ENCODE measurements at places on chromosomes 5 and 9.

- DNase-seq, result no peak
Measured at GRCh38 chr5:96113170-96113939, 151.7 kb upstream of the ELL2 start.

DNA sequence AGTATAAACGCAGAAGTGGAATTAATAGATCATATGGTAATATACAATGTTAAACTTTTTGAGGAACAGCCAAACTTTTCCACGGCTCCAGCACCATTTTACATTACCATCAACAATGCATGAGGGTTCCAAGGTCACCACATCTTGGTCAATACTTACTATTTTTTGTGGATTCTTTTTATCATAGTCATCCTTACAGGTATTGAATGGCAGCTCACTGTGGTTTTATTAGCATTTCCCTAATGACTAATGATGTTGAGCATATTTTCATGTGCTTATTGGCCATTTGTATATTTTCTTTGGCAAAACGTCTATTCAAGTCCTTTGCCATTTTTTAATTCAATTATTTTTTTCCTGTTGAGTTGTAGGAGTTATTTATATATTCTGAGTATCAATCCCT, 14.1 kb upstream of the RAPGEF6 start:
- DNase-seq, result no peak

GRCh38 chr5:39475881-39476842, 51.4 kb upstream of the DAB2 start:
- no peak for DNase-seq

DNA sequence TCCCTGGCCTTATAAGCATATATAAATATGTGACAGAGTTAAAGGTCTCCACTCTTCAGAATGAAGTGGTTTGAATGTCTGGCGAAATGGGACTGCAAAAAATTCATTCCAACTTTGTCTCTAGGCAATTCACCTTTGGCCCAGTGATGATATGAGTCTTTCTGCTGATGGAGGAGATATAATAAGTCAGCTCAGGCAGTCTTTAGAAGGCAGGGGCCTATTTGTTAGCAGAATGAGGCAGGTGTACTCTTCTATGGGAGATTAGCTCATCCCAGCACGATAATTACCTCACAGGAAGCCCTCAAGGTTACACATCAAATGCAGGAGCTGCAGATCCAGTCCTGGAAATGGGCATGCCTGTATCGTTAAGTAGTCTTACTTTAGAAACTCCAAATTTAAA, 300.5 kb downstream of the NR2F1-AS1 start:
- DNase-seq, result no peak

- DNase-seq, result no peak
Measured at GRCh38 chr9:33375238-33375840, 27.0 kb downstream of the AQP7 start.

GRCh38 chr9:114849450-114849849, 43.6 kb upstream of the TNFSF15 start:
- DNase-seq, result no peak

DNA sequence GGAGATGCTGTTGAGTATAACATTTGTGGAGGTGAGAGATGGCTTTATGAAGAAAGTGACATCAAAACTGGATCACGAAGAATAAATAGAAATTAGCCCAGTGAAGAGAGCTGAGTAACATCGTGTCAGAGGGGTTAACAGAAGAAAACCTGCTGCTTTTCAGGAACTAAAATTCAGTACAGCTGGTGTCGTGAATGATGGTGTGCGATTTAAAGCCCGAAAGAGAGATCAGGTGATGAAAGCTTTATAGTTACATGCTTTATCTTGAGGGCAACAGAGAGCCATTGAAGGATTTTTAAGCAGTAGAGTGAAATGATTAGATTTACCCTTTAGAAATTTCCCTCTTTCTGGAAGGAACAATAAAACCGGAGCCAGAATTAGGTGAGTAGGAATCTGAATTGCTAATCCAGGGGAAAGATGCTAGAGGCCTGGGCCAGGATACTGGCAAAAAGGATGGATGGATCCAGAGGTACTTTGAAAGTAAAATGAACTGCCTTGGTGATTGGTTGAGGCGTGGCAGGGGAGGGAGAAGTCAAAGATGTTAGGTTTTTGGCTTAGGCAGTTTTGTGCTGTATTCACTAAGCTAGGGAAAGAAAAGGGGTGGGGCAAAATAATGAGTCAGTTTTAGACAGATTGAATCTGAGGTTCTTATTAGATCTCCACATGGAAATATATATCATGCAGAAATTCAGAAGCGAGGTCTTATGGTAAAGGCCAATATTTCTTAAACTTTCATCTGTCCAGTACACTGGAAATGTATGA, 3.4 kb downstream of the LRRC70 start:
- DNase-seq, result no peak

DNA sequence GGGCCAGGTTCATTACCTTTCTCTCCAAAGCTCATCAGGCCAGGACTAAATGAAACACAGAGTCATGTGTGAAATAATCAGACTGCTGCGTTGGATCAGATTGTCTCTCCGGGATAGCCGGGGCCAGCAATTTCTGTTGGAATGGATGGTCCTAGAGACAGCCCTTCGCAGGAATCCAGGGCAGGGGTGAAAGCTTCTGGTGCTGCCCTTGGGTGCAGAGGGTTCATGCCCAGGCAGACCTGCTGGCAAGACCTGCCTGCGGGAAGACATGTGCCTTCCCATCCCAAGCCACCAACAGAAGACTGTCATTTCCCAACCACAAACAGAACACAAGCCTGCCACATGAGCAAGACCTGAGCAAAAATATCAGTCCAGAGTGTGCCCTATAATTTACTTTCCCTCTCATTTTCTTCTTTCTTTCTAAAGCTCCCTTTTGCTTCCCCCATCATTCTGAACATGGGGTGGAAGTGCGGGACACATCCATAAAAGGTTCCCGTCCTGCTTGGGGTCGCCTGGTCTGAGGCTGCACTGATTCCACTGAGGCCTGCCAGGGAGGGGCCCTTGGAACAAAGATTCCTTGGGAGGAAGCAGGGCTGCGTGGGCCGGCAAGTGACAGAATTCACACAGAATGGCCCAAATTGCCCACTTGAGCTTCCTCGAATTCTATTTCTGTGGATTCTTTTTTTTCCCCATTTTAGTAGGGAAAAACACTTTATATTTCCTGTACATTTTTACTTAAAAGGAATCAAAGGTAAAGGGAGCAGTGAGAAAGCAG, 57.3 kb downstream of the UBE2QL1 start:
- no peak for DNase-seq

DNA sequence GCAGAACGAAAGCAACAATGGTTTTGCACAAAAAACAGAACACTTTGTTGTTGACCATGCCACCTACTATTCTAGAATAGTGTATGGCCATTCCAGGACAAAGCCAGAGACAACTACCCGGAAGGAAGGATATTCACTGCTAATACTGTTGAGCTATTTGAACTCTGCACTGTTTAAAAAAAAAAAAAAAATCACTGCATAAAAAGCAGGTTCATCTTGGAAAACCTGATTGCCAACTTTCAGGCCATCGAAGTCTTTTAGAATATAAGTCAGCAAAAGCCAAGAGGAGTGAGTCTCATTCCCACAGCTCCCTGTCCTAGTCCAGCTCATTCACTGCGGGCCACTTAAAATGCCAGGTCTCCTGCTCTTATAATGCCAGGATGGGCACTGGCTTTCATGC, 4.0 kb downstream of the ENC1 start:
- DNase-seq, result no peak

All from stimulated activated CD8-positive, alpha-beta memory T cell treated with anti-CD3 and anti-CD28 coated beads, Interleukin-4, amount 100 ng/mL, for 4 hours (primary cell).